T-helper 17 cell (primary cell): ENCODE measurements at places on chromosomes 11 and 22.
A peak's percentile ranks its signal among the peaks of the same experiment; 100 is the strongest.

GRCh38 chr11:47021527-47021818 lies 84.9 kb downstream of the CSTPP1 start:
- no peak overlapping the region for H3K27ac ChIP-seq
- DNase-seq: no peak
- no peaks in the 10 kb centered on the region for H3K27me3 ChIP-seq

- no peak for DNase-seq
- H3K4me1 ChIP-seq: no peaks in the 10 kb centered on the region
- no peaks in the 10 kb centered on the region for H3K36me3 ChIP-seq
- no peak overlapping the region for H3K27ac ChIP-seq
- H3K27me3 ChIP-seq: peaks cover 45% of the 10 kb centered on the region
Observed at GRCh38 chr11:17646451-17647145, 72.8 kb upstream of the MYOD1 start.

DNA sequence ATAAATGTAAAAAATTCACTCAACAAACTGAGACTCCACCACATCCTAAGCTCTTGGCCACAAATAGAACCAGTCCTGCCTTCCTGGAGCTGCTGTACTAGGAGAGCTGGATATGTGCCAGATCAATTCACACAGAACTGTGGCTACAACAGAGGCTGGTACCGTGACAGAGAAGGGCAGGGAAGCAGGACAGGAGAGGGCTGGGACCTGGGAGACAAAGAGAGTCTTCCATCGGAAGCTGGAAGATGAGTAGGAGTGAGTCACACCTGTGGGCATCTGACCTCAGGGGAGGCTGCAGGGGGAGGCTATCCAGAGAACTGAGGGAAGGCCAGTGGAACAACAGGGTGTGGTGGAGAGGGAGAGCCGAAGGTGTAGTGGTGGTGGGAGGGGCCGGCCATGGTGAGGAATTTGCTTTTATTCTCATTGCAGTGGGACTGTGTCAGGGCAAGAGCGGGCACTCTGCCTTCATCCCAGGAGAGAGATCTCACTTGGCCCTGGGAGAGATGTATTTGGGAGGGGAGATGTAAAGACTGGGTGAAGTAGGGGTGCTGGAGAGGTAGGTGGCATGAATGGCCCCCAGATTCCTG lies 1.9 kb upstream of the LTBP3 start:
- H3K4me1 ChIP-seq: peaks cover 43% of the 10 kb centered on the region
- no peak for DNase-seq
- no peaks in the 10 kb centered on the region for H3K27me3 ChIP-seq
- no peaks in the 10 kb centered on the region for H3K36me3 ChIP-seq
- peak overlapping the region; percentile 49 for H3K4me3 ChIP-seq

DNA sequence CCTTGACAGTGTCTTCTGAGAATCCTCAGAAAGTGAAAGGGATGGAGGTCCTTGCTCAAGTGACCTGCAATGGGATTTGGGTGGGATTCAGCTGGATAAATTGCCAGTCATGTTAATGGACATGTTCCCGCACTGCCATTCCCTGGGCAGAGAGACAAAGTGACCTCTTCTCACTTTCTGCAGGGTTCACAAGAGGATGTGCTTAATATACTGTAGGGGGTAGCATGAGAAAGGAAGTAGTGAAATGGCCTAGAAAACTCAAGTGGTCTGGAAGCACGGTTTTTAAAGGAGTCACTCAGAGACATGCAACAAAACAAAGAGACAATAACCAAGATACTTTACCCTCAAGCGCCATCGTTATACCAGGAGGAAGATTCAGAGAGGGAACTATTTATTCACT lies 70.2 kb downstream of the NELL1 start:
- no peak for DNase-seq
- H3K4me3 ChIP-seq: no peak overlapping the region
- no peak overlapping the region for H3K27ac ChIP-seq
- no peaks in the 10 kb centered on the region for H3K36me3 ChIP-seq

- peaks cover 7% of the 10 kb centered on the region for H3K36me3 ChIP-seq
- DNase-seq: no peak
- H3K27ac ChIP-seq: no peak overlapping the region
- peaks cover 20% of the 10 kb centered on the region for H3K4me1 ChIP-seq
- H3K27me3 ChIP-seq: peaks cover 5% of the 10 kb centered on the region
Observed at GRCh38 chr11:128852327-128853023, 14.6 kb downstream of the KCNJ1 start.

DNA sequence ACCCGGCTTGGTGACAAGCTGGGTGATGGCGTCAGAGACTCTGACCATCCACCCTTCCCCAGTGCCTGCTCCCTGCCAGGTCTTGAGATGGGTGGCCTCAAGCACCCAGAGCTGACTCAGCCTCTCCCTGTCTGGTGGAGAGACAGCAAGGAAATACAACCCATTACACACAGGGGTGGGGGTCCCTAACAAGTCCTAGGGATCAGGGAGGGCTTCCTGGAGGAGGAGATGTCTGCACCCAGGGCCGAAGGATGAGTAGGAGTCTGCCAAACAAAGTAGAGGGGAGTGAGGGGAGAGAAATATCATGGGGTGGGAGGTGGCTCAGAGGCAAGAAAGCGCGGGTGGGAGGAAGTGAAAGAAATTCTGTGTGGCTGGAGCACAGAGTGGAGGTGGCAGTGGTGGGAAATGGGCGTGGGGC lies 6.8 kb downstream of the MAFF start:
- peak overlapping the region; percentile 25 for H3K4me3 ChIP-seq
- peaks cover 24% of the 10 kb centered on the region for H3K4me1 ChIP-seq
- H3K36me3 ChIP-seq: no peaks in the 10 kb centered on the region
- no peaks in the 10 kb centered on the region for H3K27me3 ChIP-seq

DNA sequence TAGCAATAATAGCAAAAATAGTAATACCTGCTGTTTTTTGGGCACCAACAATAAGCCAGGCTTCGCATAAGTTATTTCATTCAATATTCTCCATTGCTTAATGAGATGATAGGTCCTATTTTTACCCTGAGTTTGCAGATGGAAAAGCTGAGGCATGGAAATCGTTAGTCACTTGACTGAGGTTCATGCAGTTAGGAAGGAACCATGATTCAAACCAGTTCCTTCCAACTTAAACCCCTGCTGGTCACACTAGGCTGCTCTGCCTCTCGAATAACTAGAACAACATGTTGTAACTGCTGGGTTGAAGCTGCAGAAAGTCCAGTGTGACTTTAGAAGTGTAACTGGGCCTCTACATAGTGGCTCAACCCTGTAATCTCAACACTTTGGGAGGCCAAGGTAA lies 69.3 kb downstream of the SEZ6L start:
- no peaks in the 10 kb centered on the region for H3K36me3 ChIP-seq
- peaks cover 41% of the 10 kb centered on the region for H3K27me3 ChIP-seq
- no peak overlapping the region for H3K4me3 ChIP-seq

- H3K4me1 ChIP-seq: peaks cover 5% of the 10 kb centered on the region
- no peak for DNase-seq
- peaks cover 52% of the 10 kb centered on the region for H3K27me3 ChIP-seq
- H3K27ac ChIP-seq: no peak overlapping the region
- peak overlapping the region; percentile 58 for H3K4me3 ChIP-seq
Observed at GRCh38 chr11:132942611-132943356, 589.5 kb downstream of the OPCML start.

GRCh38 chr11:8792710-8793109 lies 110.1 kb downstream of the RPL27A start:
- H3K27ac ChIP-seq: no peak overlapping the region
- no peak for DNase-seq
- H3K4me3 ChIP-seq: no peak overlapping the region
- H3K4me1 ChIP-seq: no peaks in the 10 kb centered on the region

- no peaks in the 10 kb centered on the region for H3K4me1 ChIP-seq
- no peaks in the 10 kb centered on the region for H3K27me3 ChIP-seq
- no peaks in the 10 kb centered on the region for H3K36me3 ChIP-seq
- DNase-seq: no peak
Observed at GRCh38 chr11:103970701-103971249, 65.7 kb upstream of the DDI1 start.

- H3K27ac ChIP-seq: no peak overlapping the region
- no peaks in the 10 kb centered on the region for H3K4me1 ChIP-seq
- no peaks in the 10 kb centered on the region for H3K27me3 ChIP-seq
- no peak overlapping the region for H3K4me3 ChIP-seq
Observed at GRCh38 chr11:26696330-26696729, 25.5 kb downstream of the SLC5A12 start.

- DNase-seq: no peak
- H3K4me3 ChIP-seq: no peak overlapping the region
- H3K27me3 ChIP-seq: peaks cover 45% of the 10 kb centered on the region
- H3K27ac ChIP-seq: no peak overlapping the region
- H3K4me1 ChIP-seq: peaks cover 2% of the 10 kb centered on the region
Observed at GRCh38 chr11:45412521-45412920, 126.4 kb upstream of the SYT13 start.

GRCh38 chr22:45887202-45888131 lies 89.5 kb downstream of the WNT7B start:
- peaks cover 7% of the 10 kb centered on the region for H3K4me1 ChIP-seq
- H3K36me3 ChIP-seq: peaks cover 2% of the 10 kb centered on the region
- no peak overlapping the region for H3K4me3 ChIP-seq
- peaks cover 33% of the 10 kb centered on the region for H3K27me3 ChIP-seq
- no peak overlapping the region for H3K27ac ChIP-seq
- DNase-seq: no peak

DNA sequence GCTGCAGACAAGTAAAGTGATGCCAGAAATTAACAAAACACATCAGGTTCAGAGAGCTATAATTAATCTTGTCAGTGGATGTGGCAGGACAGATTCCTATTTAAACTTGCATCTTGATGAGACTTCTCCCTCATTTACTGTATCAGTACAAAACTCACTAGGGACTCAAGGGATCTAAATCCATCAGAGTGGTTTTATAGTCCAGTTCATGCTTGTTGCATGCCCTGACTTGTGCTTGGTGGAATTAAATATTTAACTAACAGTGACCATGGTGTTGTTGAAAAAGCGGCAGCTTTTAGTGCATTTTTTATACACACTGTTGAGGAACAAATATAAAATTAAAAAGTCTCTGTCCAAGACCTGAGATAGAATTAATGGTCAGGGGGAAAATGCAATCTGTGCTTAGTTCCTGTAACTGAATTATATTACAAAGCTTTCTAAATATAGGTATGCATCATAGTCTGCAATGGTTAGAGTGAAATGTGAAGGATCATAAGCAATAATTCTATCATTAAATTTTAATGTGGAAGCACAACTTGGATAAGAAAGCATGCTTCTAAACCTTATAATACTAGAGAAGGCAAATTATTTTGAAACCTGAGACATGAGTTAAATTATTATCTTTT lies 1475.5 kb upstream of the TENM4 start:
- no peak overlapping the region for H3K27ac ChIP-seq
- no peak overlapping the region for H3K4me3 ChIP-seq

GRCh38 chr11:6889835-6890234 lies 2.5 kb downstream of the OR2D2 start:
- H3K4me1 ChIP-seq: no peaks in the 10 kb centered on the region
- H3K27ac ChIP-seq: no peak overlapping the region
- DNase-seq: no peak
- H3K4me3 ChIP-seq: no peak overlapping the region
- peaks cover 50% of the 10 kb centered on the region for H3K27me3 ChIP-seq

DNA sequence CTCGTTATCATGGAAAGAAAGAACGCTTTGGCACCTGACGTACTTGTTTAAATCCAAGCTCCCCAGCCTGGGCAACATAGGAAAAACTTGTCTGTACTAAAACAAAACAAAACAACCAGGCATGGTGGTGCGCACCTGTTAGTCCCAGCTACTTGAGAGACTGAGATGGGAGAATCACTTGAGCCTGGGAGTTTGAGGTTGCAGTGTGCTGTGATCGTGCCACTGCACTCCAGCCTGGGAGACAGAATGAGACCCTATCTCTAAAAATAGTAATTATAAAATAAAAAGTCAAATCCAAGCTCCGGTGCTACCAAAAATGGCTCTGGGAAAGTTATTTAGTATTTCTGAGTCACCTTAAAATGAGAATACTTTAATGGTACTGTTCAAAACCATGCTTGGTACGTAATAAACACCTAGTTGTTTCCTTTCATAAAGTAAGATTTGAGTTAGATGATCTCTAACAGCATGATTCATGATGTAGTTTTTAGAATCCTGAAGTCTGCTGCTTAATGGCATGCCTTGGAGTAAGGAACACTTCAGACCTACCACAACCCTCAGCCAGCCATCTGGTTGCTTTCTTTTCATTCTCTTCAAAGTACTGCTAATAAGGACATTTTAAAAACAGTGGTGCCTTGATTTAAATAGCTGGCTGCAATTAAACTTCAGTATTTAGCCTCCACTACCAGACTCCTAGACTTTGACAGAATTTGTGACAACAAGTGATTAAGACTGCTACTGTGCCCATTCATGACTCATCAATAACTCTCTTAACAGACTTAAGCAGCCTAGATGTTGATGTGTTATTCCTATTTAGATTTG lies 8.4 kb downstream of the PPME1 start:
- peaks cover 2% of the 10 kb centered on the region for H3K36me3 ChIP-seq
- DNase-seq: no peak
- H3K4me3 ChIP-seq: no peak overlapping the region
- H3K27me3 ChIP-seq: no peaks in the 10 kb centered on the region

GRCh38 chr11:106193956-106194355 lies 116.5 kb downstream of the AASDHPPT start:
- peaks cover 7% of the 10 kb centered on the region for H3K27me3 ChIP-seq
- no peak overlapping the region for H3K27ac ChIP-seq
- no peaks in the 10 kb centered on the region for H3K36me3 ChIP-seq
- H3K4me1 ChIP-seq: no peaks in the 10 kb centered on the region
- H3K4me3 ChIP-seq: no peak overlapping the region
